Stimulated activated naive CD8-positive, alpha-beta T cell treated with anti-CD3 and anti-CD28 coated beads, Interleukin-15, amount 100 ng/mL, for 72 hours (primary cell): ENCODE measurements at places on chromosomes 3 and 15.

DNA sequence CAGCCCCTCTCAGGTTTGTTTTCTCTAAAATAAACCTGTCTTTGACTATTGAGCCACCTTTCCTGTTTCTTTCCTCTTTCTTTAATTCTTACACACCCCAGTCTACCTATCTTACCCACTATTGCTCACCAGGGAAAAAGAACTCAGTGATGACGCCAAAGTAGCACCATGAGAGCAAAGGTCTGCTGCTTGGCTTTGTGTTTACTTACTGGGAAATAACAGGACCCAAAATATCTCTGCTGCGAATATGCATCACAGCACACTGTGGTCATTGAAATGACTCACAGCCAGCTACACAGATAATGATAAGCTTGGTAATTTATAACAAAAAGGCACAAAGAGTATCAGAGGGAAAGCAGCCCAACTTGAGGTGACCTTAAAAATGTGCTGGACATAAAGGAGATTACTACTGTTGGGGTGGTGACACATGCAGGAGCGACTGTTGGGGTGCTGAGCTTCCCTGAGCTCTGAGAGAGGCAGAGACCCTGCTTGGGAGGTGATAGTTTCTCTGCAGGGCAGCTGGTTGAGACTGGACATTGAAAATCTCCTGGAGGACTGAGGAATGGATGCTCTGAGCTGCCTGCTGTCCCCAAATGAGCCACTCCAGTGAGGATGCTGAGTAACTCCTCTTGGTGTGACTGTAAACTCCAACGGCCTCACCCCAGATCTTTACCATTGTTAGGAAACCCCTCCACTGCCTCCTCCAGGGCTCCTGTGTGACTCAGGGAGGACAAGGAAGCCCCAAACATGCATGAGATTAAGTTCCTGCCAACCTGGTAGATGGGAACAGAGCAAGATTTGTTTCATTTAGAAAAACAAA is 14.5 kb downstream of the EFCAB12 start:
- DNase-seq = no peak

GRCh38 chr15:82792068-82792467 is 13.8 kb downstream of the FSD2 start:
- DNase-seq = no peak

DNA sequence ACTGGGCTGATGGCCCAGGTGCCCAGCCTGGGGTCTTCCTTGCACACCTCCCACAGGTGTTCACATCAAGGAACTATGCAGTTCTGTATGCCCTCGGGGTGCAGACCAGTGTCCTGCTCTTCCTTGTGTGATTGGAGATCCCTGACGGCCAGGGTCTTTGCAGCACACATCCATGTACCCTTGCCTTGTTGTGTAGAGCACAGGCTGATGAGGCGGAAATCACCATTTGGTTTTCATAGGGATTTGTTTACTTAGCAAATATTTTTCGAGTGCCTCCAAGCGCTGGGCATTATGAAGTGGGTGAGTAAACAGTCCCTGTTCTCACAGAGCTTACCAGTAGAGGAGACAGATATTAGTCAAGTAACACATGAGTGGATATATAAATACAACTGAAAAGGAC is 209.3 kb upstream of the UMPS start:
- DNase-seq = no peak

DNA sequence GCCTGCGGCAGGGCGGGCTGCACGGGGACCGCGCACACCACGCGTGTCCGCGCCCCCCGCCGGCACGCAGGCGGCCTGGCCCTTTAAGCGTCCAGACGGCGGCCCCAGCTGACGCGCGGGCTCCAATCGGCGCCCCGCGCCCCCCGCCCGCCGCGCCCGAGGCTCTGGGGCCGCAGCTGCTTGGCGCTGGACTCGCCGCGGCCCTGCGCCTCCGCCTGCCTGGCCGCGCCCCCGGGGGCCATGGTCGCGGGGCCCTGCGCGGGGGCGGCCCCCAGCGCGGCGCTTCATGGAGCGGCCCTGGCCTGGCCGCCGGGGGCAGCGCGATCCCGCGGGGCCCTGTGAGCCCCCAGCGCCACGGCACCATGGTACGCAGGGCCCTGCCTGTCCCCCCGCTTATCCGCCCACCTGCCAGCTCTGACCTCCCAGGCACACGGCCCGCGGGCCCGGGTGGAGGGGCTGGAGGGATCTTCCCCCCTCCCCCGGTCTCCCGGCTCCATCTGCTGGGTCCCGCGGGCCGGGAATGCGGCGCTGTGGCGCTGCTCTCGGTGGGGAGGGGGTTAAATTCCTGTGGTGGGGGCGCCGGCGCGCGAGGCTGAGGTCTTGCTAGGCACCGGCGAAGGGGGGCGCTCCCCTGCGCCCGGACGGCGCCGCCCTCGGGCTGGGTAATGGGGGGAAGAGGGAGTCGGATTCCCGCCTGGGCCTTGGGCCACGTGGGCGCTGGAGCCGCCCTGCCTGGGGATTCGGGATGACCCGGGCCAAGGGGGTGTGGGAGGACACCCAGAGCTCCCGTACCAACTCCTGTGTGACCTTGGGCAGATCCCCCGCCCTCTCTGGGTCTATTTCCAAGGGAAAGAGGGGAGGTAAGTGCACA is 1.1 kb downstream of the ZBTB47 start:
- no peak for DNase-seq

DNA sequence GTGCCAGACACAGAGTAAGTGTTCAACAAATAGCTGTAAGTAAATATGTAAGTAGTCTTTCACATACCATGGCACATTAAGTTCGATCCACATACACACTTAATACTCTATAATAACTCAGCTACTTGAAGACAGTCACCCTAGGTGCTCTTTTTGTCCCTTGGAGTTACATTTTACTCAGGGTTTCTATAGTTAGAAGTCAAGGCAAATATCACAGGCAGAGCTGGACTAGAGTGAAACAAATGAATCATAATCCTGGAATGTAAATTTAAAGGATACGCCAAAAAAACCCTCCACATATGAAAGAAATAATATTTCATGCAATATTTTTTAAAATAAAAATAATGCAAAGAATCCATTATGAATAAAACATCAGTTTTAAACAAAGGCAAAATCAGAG is 461.8 kb downstream of the MAGI1 start:
- no peak for DNase-seq

- no peak for DNase-seq
Observed at GRCh38 chr3:111692593-111693552, 97.7 kb upstream of the ZBED2 start.

DNA sequence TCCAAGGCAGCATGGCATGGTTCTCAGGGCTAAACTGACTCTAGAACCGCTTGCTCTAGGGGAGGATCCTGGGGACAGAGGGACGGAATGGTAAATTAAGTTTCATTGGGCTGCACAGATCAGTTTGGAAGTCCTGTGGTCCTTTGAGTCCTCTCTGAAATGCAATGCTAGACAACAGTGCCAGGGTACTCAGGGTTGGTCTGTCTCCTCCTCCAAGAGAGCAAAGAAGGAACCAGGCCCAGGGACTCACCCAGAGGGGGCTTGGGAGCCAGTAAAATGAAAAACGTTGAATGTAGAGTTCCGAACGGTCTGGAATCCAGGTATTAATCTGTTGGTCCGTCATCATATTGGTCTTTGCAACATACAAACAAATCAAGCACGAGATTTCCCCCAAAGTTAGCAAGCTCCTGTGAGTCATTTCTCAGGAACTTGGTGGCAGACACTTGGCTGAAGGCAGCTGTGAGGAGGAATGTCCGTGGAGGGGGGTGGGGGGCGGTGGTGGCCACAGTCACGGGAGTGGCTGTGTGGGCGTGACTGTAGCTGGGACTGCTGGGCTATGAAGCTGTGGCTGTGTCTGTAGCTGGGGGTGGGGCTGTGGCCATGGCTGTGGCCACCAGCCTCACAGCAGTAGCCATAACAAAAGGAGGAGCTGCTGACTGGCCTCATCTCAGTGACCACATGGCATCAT is 361.0 kb downstream of the SHQ1 start:
- peak; percentile 21 for DNase-seq

DNA sequence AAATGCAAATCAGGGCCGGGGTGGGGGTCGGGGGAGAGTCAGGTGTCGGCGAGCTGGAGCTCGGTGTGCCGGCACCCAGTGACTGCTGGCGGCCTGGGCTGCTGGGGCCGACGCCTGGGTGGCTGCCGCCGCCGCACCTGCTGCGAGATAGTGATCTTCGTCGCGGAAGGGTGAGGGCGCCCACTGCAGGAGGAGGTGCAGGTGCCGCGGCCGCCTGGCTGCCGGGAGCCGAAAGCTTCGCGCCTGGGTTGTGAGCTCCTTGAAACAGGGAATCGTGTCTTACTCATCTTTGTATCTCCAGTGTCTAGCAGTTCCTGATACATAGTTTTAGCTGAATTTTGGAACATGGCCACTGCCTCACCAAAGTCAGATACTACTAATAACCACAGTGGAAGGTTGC is 64.0 kb upstream of the CPOX start:
- DNase-seq = peak; percentile 30

DNA sequence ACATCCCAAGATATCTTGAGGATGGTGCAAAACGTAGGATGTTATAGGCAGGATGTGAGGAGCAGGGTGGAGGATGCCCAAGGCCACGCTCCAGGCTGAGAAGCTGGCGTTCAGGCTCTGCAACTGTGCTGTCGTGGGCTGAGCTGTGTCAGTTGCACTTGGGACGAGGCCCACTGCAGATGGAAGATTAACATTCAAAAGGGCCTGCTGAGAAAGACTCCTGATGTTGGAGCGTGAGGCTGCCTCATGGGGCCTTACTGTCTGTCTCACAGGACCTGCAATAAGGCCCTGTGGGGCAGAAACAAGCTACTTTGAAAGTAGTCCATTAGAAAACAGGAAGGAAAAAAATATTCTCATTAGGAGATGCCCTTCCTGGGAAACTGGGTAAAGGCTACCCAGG is 60.6 kb upstream of the SEC61A1 start:
- DNase-seq = no peak

GRCh38 chr3:48233542-48233941 is 7.4 kb upstream of the ZNF589 start:
- no peak for DNase-seq

- DNase-seq = no peak
Observed at GRCh38 chr3:134231131-134231530, 19.5 kb downstream of the RYK start.

DNA sequence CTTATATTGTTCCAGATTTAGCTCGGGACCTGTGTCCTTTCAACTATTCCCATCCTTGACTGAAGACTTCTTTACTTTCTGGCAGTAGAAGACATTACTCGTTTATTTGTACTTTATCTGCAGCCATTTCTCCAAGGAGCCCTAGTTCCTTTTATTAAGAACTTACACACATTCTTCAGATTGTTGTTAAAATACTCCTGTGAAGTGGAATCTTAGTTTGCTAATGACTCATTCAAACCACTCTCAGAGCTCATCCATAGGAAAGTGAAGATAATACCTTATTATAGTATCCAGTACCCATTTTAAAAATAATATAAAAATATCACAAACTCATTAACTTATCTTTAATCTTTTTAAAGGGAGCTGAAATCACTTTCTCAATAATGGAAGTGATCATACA is 63.5 kb downstream of the C3orf70 start:
- no peak for DNase-seq

DNA sequence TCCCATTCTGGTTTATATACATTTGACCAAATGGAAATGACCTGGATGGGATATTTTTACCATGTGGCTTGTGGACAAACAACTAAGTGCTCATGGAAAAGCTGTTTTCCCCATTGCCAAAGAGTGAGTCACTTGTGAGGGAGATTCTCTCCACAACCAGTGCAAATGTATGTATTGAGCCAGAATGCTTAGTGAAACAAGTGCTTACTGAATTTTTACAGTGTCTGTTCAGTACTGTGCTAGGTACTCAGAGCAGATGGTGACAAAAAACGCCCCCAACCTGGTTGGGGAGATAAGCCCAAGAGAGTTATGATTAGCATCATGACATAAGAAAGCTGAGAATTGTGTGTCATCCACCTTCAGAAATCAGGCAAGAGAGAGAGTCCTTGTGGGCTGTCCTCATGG is 2.3 kb downstream of the CHP1 start:
- no peak for DNase-seq

GRCh38 chr15:94290730-94291129 is 59.4 kb downstream of the MCTP2 start:
- no peak for DNase-seq

DNA sequence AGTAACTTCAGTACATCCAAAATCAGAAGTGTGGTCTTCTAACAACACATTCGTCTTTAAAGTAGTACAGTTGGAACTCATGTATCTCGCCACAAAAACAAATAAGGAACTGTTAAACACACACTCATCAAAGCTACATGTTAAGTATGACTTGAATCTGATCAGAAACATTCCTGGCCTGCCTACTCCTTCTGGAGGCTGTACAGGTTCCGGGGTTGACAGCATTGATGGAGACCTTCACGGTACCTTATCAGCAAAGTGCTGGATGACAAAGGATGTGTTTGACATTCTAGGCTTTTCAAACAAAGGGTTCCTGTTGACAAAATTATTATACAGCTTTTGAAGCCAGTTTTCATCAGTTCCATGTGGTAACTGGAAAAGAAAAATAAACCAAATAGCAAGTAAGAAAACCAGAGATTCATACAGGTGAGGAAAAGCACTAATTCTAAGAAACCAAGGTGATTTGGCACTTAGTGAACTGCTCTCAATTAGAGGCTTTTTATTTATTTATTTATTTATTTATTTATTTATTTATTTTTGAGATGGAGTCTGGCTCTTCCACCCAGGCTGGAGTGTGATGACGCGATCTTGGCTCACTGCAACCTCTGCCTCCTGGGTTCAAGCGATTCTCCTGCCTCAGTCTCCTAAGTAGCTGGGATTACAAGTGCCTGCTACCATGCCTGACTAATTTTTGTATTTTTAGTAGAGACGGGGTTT is 44.3 kb downstream of the MYO5C start:
- DNase-seq = no peak

GRCh38 chr15:83947156-83947555 is 288.4 kb upstream of the GOLGA6L4 start:
- DNase-seq = no peak

GRCh38 chr3:105853801-105854432 is 14.9 kb downstream of the CBLB start:
- DNase-seq = no peak

DNA sequence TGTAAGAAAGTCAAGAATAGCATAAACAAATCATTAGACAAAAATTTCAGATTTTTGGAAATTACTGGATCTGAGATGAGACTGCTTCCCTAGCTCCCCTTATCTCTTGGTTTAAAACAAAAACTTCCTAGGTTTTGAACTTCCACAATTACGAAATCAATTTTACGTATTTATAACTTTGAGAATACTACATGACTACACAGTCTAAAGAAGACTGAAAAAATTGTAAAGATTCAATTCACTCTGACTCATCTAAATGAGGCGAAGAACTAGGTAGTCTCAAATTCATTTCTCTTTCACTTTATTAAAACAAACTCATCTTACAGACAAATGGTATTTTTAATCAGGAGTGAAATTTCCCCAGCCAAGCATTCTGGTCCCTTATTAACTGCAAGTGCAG is 10.3 kb downstream of the CCDC54 start:
- no peak for DNase-seq

DNA sequence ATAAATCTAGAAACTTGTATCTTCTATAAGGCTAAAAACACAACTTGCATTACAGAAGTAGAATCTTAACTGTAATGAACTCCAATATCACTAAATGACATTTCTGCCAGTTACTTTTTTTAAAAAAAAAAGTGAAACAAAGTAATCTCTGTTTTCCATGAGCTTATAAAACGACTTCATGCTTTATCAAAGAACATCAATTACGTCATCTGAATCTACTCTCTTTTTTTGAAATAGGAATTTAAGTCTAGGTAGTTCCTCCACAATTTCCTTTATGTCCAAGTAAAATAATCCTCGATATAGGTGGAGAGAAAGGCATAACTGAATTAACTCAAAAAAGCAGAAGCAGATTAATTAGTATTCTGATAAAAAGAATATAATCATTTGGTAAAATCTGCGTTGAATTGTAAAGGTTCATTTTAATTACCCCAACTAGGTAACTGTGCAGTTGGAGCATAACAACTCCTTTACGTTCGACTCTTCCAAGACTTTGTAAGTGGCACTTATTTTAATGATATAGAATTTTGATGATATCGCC is 1.4 kb downstream of the UACA start:
- no peak for DNase-seq
